ENCODE measurements at places on chromosomes 5 and 9.

DNA sequence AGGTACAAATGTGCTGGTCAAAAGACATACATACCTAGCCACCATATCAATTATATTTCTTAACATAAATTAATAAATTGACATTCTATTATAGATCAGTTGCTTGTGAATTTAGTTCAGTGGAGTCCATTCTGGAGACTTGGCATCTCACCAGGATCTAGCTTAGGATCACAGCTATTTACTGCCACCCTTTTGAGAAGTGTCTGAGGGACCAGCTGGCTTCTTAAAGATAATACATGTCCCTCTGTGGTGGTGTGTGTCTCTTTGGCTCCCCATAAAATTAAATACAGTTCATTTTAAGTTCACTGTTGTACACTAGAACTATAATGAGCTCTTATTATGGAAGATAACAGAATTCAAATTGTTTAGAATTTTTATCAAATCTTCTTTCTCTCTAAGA lies 290.7 kb downstream of the PRELID2 start:
- DNase-seq = no peak

DNA sequence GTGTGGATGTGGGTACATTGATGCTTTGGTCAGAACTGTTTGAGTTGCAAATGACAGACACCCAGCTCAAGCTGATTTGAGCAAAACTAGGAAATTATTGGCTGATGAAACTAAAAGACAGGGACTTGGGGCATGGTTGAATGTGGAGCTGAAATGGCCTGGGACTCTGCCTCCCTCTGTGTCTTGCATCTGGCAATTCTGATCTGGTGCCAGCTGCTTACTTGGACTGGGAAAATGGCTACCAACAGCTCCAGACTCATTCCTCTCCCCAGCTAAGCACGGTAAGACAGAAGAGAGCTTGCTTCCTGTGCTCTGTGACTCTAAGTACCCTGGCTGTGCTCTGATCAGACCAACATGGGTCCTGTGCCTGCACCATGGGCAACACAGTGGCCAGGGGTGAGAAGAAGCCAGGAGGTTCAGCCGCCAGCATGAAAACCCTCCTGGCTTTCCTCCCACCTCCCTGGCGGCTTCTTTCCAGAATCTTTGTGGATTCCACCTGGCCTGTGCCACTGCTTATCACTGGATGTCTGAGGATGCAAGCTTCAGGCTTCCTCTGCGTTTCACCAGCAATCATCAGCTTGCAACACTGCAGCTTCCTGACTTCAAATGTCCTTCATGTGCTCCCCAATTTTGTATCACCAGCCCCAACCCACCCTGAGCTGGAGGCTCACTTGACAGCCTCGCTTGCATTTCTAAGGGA lies 44.1 kb downstream of the C5orf15 start:
- DNase-seq = no peak

DNA sequence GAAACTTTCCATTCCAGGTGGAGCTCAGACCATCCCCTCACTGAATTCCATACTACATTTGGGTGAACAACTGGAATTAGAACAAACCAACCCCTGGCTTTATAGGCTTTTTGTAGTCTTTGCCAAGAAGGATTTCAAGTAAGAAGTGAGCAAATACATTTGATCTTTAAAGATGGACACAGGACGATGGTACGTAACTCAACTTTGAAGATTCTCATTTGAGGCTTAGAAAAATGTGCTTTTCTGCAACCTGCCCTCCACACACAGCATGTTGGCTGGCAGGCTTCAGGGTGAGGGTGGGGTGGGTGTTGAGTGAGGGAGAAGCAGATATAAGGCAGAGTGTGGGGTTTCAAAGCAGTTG lies 175.8 kb downstream of the DCP2 start:
- DNase-seq = no peak

DNA sequence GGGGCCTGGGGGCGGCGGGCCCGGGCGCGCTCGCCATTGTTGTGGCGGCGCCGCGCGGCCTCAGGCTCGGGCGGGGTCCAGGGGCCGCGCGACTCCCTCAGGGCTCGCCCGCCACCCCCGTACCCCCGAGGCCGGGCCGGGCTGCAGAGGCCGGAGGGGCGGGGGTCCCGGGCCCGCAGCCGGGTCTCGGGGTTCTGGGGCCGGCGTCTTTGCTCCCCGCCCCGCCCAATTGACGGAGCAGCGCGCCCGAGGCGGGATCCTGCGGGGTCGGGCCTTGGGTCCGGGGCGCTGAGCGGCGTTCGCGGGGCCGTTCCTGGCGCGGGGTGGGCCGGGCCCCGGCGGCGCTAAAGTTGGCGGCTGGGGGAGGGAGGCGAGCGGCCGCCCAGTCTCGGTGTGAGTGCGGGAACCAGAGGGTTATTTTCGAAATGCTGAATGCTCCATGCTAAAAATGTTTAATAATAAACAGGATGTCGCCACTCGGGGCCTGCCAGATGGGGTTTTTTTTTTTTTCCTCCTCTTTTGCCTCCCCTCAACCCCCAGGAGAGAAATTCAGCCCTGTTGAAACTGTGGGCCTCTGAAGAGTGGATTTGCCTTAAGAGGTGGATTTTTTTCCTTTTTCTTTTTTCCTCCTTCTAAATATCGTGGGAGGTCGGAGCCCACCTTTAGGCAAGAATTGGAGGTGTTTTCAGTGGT lies 724 bp downstream of the PRRC2B start:
- peak; percentile 34 for DNase-seq

DNA sequence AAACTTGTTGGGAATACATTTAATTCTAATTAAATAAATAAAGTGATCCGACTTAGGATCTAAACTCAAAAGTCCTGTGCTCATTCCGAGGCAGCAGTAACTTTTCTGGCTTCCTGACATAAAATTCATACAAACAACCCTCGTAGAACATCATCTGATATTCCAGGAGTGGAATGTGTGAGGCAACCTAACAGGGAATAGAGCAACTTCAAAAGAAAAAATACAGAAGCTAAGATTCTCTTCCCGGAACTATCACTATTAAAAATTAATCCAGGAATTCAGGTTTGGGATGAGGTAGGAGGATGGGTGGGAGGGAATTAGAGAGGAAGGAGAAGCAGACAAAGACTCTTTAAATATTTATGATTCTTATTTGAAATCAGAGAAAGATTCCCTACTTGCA lies 32.9 kb upstream of the TRIO start:
- no peak for DNase-seq

GRCh38 chr9:17752021-17752420 lies 173.2 kb downstream of the SH3GL2 start:
- DNase-seq = no peak
